ENCODE measurements at places on chromosomes 4 and X. TPM values are rescaled to one million over a fixed set of nuclear protein-coding genes. Genes with fewer than 3 reads are reported as not detected.

- DNase-seq, result no peak
Measured at GRCh38 chrX:48785540-48786214, 713 bp upstream of the GATA1 start.

GRCh38 chr4:185672618-185673017, 137.3 kb upstream of the PDLIM3 start:
- DNase-seq, result no peak

DNA sequence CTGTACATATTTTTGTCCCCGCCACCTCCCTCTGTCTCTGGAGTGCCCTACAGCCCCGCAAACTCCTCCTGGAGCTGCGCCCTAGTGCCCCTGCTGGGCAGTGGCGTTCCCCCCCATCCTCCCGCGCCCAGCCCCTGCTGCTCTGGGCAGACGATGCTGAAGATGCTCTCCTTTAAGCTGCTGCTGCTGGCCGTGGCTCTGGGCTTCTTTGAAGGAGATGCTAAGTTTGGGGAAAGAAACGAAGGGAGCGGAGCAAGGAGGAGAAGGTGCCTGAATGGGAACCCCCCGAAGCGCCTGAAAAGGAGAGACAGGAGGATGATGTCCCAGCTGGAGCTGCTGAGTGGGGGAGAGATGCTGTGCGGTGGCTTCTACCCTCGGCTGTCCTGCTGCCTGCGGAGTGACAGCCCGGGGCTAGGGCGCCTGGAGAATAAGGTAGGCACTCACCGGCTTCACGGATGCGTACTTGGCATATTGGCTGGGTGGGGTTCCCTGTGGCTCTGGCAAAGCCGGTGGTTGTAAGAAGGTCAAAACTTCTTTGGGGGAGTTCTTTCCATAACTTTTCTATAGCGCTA, 653 bp downstream of the HHIP start:
- no peak for DNase-seq

GRCh38 chrX:122046226-122046625, 998.8 kb downstream of the GLUD2 start:
- no peak for DNase-seq

DNA sequence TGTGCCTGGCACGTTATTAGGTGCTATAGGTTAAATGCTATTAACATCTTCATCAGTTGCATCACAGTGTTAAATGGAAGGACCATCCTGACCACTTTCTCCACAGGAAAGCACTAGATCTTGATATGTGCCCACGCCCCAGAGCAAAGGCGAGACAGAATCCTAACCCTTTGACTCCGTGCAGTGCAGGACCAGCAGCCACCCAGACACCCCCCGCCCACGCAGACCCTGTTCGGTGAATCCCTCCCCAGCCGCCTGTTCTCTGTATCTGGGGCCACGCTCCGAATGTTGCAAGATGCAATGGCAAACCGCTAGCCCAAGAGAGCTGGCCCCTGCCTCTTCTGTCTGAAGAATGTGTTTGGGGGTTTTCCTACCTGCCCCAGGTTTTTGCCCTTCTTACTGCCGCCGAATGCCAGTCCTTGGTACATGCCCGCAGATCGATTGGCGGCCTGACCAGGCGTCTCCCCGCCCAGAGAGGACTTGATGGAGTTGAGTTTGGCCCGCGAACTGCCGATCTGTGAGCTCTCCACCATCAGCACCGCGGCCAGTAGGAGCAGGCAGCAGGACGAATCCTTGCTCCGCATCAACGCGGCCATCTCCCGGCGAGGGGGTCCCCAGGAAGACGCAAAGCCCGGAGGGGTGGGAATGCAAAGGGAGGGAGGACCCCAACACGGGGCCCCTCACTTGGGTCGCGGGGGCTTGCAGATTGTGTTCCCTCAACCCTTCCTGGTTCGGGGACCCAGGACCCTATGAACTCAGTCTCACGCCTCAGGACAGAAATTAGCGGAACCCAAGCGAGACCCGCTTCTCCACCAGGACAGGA, 906 bp downstream of the DKK2 start:
- peak; percentile 72 for DNase-seq

DNA sequence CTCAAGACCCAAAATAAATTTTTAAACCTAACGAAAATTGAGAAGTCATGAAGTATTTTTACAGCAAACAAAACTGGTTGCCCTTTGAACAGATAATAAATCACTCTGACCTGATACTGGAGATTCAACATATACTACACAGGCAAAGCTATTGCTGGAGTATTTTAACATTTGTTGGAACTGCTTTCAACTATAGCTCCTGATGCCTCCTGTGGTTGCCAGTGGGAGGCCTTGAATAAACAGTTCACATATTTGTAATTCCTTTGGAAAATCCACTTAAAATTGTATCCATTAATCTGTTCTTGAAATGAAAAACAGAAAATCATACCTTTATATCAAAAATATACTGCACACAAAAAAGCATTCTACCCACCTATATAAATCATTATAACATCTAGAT, 605.1 kb downstream of the KCTD8 start:
- no peak for DNase-seq

DNA sequence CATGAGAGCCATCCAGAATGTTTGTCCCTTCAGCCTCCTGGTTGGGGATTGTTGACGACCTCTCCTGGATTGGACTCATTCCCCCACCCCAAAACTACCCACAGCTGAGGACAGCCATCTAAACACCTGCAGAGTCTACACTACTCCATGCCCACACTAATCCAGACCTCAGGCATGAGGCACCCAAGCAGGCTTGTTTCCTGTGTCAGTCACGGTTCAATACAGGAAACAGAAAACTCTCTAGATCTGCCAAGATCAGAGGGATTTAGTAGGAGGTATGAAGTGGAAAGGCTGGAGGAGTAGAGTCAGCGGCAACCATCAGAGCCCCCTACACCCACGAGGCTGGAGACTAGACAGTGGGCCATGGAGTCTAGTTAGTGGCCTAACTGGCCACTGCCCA, 37.7 kb downstream of the HAND2 start:
- DNase-seq, result no peak

Gene MTM1
- 27.0 TPM for total RNA-seq

Gene ATP2B3
- 0.07 TPM for total RNA-seq

Gene ACOX3
- 21.7 TPM for total RNA-seq

Gene HSFX4
- total RNA-seq, result not detected

Data from spleen (tissue), 13 donors.